Glutamatergic neuron (in vitro differentiated cells): ENCODE measurements at places on chromosomes 11 and 22. TPM values are rescaled to one million over a fixed set of nuclear protein-coding genes. Genes with fewer than 3 reads are reported as not detected.

GRCh38 chr11:9577556-9577955 lies 4.1 kb downstream of the WEE1 start:
- DNase-seq, result no peak

The MEI1 gene
- 0.64 TPM for total RNA-seq

- no peak for DNase-seq
Observed at GRCh38 chr11:107713009-107713408, 1.2 kb upstream of the SLN start.

DNA sequence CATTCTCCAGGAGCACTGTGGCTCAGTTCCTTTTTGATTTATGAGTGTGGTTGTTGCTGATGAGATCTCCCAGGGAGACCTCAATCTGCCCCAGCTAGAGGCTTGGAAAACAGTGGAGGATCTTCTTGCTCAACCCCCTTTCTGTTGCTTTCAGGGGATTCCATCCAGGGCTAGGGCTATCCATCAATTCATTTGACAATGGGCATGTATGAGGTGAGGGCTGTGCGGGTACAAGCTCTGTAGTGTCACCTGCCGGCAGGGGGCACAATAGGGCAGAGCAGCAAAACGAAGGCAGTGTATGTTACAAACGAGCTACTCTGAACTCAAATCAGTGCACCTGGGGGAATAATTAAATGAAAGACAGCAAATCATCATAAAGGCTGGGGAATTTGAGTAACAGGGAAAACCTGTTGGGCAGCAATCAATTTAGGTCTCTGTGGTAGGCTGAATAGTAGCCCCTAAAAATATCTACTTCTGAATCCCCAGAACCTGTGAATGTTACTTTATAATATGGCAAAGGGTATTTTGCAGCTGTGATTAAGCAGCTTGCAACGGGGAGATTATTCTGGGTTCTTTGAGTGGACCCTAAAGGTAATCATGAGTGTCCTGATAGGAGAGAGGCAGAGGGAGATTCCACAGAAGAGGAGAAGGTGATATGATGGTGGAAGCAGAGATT lies 170.3 kb upstream of the ZBED5 start:
- peak; percentile 82 for DNase-seq

DNA sequence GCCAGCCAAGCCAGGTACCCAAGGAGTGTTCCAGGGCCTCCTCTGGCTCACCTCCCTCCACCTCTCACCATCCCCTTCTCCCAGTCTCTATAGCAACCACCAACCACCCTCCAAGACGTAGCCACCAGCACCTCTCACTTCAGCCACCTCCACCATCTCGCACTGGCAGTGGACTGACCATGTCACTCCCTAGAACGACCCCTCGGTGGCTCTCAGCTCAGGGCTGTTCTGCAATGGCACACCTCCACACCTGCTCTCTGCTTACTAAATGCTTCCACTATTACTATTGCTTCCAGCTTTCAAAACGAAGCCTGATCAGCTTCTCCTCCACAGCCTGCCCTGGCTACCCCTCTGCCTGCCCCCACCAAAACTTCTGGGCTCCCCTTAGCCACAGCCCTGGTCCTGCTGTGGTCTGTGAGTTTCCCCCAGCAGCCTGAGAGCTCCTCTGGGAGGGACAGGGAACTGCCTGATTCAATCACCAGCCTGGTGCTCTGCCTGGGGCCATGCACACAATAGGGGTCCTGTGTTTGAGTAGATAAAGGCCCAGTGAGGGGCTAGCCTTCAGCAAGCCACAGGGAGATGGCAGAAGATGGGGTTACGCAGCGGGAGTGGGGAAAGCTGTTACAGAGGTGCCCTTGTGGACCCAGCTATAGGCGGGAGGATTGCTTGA lies 17.5 kb upstream of the CBX7 start:
- no peak for DNase-seq

- DNase-seq, result no peak
Observed at GRCh38 chr11:3224401-3225057, 5.9 kb upstream of the MRGPRG start.

DNA sequence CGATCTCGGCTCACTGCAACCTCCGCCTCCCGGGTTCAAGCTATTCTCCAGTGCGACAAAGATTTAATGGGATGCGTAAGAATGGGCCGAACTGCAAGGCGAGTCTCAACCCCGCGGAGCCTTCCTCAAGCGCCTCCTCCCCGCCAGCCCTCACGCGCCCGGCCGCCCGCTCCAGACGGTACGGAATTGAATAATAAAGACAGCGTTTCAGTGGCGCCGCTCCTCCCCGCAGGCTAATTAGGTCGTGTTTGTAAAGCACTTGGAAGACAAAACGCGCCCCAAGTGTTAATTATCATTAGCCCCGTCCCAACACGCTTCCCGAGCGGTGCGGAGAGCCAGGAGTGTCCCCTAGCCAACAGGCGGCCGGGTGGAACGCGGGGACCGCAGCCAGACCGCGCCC lies 192.0 kb downstream of the BUD13 start:
- DNase-seq, result peak; percentile 68

DNA sequence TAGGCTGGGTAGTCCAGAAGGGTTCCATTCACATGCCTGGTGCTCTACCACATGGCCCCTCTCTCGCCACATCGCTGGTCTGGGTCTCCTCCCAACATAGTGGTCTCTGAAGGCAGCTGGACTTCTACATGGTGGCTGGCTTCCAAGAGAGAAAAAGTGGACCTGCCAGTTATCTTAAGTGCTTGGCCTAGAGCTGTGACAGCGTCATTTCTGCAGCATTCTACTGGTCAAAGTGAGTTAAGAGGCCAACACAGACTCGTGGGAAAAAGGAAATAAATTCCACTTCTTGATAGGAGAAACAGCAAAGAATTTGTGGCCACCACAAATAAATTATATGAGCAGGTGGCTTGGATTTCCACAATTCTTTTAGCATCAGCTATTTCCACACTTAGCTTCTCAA lies 21.0 kb upstream of the BARX2 start:
- no peak for DNase-seq

DNA sequence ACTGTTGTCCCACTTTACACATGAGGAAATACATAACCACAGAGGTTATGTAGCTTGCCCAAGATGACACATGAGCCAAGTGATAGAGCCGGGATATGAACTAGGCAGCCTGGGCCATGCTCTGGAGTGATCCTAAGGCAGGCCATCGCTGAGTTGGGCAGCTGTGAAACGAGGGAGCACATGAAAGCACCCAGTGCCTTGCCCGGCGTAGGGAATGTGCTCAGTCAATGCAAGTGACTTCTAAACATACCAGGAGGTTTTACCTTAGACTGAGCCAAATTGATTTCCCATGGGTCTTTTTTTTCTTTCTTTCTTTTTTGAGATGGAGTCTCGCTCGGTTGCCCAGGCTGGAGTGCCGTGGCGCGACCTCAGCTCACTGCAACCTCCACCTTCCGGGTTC lies 10.5 kb downstream of the GRIK4 start:
- no peak for DNase-seq

- no peak for DNase-seq
Observed at GRCh38 chr11:122755941-122756340, 82.4 kb upstream of the CRTAM start.

DNA sequence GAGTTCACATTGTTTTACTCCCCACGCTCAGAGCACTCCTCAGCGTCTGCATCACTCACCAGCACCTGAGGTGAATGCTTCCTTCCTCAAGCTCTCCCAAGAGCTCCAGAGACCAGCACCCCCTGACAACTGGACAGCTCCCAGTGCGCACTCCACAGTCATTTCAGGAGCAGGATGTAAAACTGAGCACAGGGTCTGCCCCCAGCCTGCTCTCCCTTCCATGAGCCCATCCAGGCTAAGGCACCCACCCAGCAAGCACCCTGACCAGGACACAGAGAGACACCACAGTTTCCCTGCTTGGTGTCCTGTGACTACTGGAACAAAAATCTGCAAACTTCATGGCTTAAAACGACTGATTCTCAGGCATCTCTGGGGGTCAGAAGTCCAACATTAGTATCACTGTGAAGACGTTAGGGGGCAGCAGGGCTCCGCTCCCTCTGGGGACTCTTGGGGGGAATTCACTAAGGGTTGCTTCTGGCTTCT lies 3.3 kb downstream of the SCGB1D2 start:
- DNase-seq, result no peak

The OR5M10 gene
- total RNA-seq, result not detected

DNA sequence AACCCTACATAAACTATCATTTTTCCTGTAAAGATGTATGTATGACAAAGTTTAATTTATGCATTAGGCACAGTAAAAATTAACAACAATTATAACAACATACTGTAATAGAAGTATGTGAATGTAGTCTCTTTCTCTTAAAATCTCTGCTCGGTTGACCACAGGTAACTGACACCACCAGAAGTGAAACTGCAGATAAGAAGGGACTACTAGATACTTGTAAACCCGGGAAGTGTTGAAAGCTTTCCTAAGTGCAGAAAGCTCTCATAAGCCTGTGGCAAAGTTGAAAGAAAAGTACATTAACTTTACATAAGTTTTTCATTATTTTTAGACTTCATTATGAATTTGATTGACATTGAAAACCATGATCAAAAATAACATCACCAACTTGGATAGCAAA lies 1173.3 kb downstream of the LRRC4C start:
- DNase-seq, result no peak
